Omental fat pad (tissue), 4 donors: ENCODE measurements at places on chromosomes 6 and 20. TPM values are rescaled to one million over a fixed set of nuclear protein-coding genes. Genes with fewer than 3 reads are reported as not detected.

Gene MCCD1
- total RNA-seq, result not detected

Gene DCDC2
- not detected for total RNA-seq

Gene PACSIN1
- total RNA-seq, result not detected

Gene PRRT1
- 0.37 TPM for total RNA-seq

Gene NELFCD
- 44.7 TPM for total RNA-seq

Gene TREML2
- total RNA-seq, result 0.44 TPM

Gene LGSN
- total RNA-seq, result not detected

Gene WFDC2
- 5.7 TPM for total RNA-seq

Gene TNF
- total RNA-seq, result 1.5 TPM

Gene DLK2
- total RNA-seq, result 1.2 TPM

Gene MUC22
- not detected for total RNA-seq

Gene ADGB
- not detected for total RNA-seq

Gene COL10A1
- total RNA-seq, result not detected

Gene SIM1
- total RNA-seq, result not detected

Gene IRF4
- total RNA-seq, result 4.1 TPM

Gene COL12A1
- 229 TPM for total RNA-seq
